ENCODE measurements at places on chromosomes 3 and 15. TPM values are rescaled to one million over a fixed set of nuclear protein-coding genes. Genes with fewer than 3 reads are reported as not detected.

- no peak for DNase-seq
Observed at GRCh38 chr3:38717355-38718240, 68.1 kb upstream of the SCN5A start.

- DNase-seq: no peak
Observed at GRCh38 chr3:179949869-179950268, 86.9 kb downstream of the PEX5L start.

DNA sequence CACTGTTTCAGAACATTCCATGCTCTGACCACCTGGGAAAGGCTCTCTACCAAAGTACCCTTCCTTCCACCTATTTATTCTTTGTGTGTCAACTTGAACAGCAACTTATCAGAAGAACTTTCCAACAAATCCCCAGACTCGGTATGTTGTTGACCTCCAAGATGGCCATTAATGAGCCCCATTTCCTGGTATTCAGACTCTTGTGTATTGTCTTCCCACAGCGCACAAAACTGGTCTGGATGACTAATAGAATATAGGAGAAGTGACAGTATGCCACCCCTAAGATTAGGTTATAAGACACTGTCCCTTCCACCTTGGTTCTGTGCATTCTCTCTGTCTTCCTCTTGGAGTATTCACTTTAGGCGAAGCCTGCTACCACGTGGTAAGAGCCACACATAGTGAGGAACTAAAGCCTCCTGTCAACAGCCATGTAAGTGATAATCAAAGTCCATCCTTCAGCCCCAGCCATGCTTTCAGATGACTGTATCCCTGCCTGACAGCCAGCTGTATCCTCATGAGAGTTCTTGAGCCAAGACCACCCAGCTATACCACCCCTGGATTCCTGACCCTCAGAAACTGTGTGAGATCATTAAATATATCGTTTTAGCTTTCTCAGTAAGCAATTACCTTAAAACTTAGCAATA lies 481.7 kb downstream of the MAGI1 start:
- no peak for DNase-seq

RASL12 gene
- not detected for polyA plus RNA-seq

DNA sequence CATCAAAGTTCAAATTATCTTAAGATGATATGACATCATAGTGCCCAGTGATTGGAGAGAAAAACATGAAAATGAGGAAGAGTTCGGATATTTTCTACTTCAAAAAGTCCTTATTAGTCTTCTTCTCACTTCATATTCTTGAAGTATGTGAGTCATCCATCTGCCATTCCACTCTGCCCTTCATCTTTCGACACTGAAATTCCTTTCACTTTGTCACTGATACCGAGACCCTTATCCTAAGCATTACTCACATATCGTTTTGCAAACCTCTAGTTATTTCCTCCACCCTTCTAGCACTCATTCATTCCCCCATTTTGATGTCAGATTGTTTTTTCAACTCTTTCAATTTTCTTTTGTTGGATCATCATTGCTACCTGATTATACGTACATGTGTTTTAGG lies 4.0 kb downstream of the OR5H14 start:
- DNase-seq: no peak

GPR62 gene
- polyA plus RNA-seq: not detected

DNA sequence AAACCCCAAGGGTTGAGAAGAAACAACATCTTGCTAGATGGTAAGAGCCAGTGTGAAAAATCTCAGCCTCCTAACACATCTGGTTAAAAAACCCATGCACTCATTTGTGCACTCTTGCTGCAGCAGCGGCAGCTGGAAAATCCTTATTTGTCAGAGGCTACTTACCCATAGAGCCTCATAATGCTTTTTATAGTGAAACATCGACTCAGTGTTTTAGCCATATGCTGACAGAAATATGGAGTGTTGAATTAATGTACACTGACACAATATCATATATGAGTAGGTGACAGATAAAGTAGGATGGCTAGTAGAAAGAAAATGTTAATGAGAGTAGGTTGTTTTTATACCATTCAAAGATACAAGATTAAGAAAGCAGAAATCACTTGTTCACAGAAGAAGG lies 13.0 kb downstream of the SLC9A9 start:
- DNase-seq: no peak

DNA sequence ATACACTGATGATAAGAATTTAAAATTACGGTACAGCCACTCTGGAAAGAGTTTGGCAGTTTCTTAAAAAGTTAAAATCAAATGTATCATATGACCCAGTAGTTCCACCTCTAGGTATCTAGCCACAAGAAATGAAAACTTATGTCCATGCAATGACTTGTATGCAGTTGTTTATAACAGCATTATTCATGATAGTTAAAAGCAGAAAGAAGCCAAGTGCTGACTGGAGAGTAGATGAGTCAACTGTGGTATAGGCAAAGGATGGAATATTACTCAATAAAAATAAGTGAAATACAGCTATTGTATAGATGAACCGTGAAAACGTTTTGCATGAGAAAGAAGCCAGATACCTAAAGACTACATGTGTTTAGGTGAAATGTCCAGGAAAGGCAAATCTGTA lies 14.8 kb downstream of the GPR87 start:
- DNase-seq: no peak

TYRO3 gene
- polyA plus RNA-seq: 0.16 TPM

DNA sequence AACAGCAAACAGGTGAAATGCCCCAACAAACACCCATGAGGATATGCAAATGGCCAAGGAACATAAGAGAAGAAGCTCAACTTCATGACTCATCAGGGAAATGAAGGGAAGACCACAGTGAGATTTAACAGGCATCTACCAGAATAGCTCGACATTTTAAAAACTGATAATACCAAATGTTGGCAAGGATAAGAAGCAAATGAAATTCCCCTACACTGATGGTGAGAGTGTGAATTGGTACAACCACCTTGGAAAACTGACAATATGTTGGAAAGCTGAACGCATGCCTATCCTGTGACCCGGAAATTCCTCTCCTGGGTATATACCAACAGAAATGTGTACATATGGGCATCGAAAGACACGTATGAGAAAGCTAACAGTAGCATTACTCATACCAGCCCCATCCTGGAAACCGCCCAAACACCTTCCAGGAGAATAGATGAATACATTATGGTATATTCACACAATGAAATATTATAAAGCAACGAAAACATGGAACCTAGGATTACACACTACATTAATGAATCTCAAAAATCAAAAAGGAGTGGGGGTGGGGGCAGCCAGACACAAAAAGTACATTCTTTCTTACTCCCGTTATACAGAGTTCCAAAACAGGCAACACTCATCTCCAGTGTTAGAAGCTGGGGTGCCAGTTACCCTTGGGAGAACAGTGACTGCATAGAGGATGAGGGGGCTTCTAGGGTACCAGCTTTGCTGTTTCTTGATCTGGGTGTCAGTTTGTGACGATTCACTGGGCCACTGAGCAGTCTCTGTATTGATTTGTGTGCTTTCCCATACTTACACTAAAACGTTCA lies 16.9 kb downstream of the RFTN1 start:
- no peak for DNase-seq

- DNase-seq: no peak
Observed at GRCh38 chr3:101203411-101203810, 117.0 kb downstream of the IMPG2 start.

DNA sequence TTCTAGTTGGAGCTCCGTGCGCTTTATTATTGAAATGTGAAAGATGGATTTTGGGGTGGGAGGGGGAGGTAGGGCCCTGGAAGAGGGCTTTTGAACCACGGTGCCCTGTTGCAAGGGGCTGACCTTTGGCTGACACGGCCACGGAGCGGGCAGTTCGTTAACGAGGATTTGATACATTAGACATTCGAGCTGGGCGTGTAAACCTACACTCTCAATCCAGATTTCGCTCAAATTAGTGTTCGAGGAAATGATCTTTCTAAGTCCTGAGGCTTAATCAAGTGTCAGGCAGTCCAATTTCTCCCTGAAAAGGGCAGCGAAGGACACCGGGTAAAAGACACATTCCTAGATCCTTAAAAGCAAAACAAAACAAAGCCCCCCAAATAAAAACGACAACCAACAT lies 13.0 kb downstream of the ZIC1 start:
- DNase-seq: no peak

All from CD4-positive, CD25-positive, alpha-beta regulatory T cell (primary cell).